ENCODE measurements at places on chromosomes 5 and 9.

GRCh38 chr5:27191786-27192510 is 153.6 kb upstream of the CDH9 start:
- no peak for DNase-seq

- no peak for DNase-seq
These were observed 80.3 kb downstream of the RXRA start for GRCh38 chr9:134406366-134407120.

DNA sequence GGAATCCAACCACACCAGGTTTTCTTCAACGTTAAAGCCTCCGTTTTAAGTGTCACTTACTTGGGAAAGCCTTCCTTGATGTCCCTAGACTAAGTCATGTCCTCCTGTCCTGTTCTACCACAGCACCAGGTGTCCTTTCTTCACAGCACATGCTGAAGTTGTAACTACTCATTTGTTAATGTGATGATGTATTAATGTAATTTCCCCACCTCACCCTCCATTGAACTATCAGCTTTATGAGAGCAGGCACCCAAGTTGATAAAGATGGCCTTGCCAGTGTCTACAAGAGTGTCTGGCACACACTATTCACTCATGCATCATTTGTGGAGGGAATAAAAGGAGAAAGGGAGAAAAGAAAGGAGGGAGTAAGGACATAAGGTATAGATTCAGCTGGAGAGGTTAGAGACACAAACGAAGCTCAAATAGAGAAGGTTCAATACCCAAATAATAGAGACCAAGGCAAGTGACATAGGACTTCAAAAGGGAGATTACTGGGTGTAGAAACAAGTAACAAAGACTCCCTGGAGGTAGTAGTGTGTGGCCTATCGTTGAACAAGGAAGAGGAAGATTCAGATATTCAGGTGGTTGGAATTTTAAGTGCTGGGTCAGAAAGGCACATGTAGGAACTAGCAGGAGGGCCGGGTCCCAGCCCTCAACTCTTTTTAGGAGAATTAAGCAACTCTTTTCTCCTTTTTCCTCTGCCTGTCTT is 6.6 kb downstream of the ITK start:
- DNase-seq = no peak

DNA sequence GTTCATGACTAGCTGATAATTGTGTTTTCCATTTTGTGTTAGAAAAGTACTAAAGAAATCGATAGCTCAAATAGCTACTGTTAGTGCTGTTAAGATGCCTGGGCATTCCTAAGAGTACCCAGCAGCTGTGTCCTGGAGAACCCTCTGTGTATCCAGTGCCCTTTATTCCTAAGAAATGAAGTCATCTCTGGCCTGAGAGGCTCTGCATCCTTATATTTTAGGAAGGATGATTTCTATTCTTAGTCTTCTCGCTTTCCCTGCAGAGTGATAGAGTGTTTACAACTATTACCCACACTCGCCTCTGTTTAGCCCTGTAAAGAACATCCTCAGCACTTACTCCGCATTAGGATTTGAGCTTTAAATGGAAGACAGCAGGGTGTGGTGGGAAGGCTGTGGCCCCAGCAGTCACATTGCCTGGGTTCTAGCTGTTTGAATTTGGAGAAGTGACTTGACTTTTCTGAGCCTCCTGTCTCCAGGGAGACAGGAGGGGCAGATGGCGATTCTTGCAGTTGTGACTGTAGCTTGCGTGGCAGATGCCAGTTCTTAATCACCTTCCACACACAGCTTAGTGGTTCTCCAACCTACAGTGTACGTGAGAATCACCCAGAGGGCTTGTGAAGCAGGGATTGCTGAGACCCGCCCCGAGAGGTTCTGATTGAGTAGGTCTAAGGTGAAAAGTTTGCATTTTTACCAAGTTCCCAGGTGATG is 177.2 kb upstream of the PITX1 start:
- no peak for DNase-seq

- DNase-seq = no peak
These were observed 68.5 kb upstream of the CACNA1B start for GRCh38 chr9:137809040-137809576.
